ENCODE measurements at places on chromosomes 4 and X. TPM values are rescaled to one million over a fixed set of nuclear protein-coding genes. Genes with fewer than 3 reads are reported as not detected.

TRAM1L1 gene
- 0.65 TPM for polyA plus RNA-seq

SMIM10L2A gene
- 0.13 TPM for polyA plus RNA-seq

TMPRSS11F gene
- polyA plus RNA-seq, result not detected

MORF4L2 gene
- polyA plus RNA-seq, result 208 TPM

TCEAL9 gene
- polyA plus RNA-seq, result 61.7 TPM

RAB40AL gene
- polyA plus RNA-seq, result 0.68 TPM

NAP1L2 gene
- 0.13 TPM for polyA plus RNA-seq

TCP11X2 gene
- not detected for polyA plus RNA-seq

GJB1 gene
- not detected for polyA plus RNA-seq

MAGEC2 gene
- not detected for polyA plus RNA-seq

SPATA18 gene
- polyA plus RNA-seq, result 2.7 TPM

STS gene
- 2.1 TPM for polyA plus RNA-seq

SAGE1 gene
- polyA plus RNA-seq, result not detected

GYPE gene
- polyA plus RNA-seq, result 0.58 TPM

BEX5 gene
- polyA plus RNA-seq, result 0.73 TPM

TEX13D gene
- polyA plus RNA-seq, result not detected

PABPC1L2B gene
- polyA plus RNA-seq, result not detected

CT55 gene
- polyA plus RNA-seq, result not detected

TMEM255A gene
- not detected for polyA plus RNA-seq

AR gene
- 8.3 TPM for polyA plus RNA-seq

HELT gene
- polyA plus RNA-seq, result not detected

LIMCH1 gene
- polyA plus RNA-seq, result 14.3 TPM

MAGEE1 gene
- polyA plus RNA-seq, result 0.06 TPM

CCKAR gene
- polyA plus RNA-seq, result not detected

PNMA5 gene
- polyA plus RNA-seq, result not detected

CDKL5 gene
- 1.5 TPM for polyA plus RNA-seq

SMIM31 gene
- polyA plus RNA-seq, result not detected

TMPRSS11D gene
- polyA plus RNA-seq, result not detected

SMPX gene
- polyA plus RNA-seq, result not detected

IL1RAPL2 gene
- polyA plus RNA-seq, result not detected

NSUN7 gene
- polyA plus RNA-seq, result 0.03 TPM

CDS1 gene
- polyA plus RNA-seq, result 0.01 TPM

SPANXN4 gene
- polyA plus RNA-seq, result not detected

NR0B1 gene
- not detected for polyA plus RNA-seq

UGT2B15 gene
- not detected for polyA plus RNA-seq

EREG gene
- not detected for polyA plus RNA-seq

PRSS12 gene
- 0.22 TPM for polyA plus RNA-seq

C1QTNF7 gene
- polyA plus RNA-seq, result not detected

TLR3 gene
- 1.6 TPM for polyA plus RNA-seq

CDKL2 gene
- polyA plus RNA-seq, result 0.23 TPM

STBD1 gene
- 0.30 TPM for polyA plus RNA-seq

NXF2 gene
- polyA plus RNA-seq, result not detected

DCX gene
- polyA plus RNA-seq, result not detected
